ENCODE measurements at places on chromosomes 16 and 17. TPM values are rescaled to one million over a fixed set of nuclear protein-coding genes. Genes with fewer than 3 reads are reported as not detected.

Gene TEX19
- not detected for total RNA-seq

Gene OVCA2
- 55.8 TPM for total RNA-seq

Gene KCNH6
- total RNA-seq, result under 0.01 TPM

Gene KRTAP2-1
- total RNA-seq, result not detected

Gene DNAI2
- total RNA-seq, result 0.13 TPM

Gene DRC7
- total RNA-seq, result 0.13 TPM

Gene RNF222
- not detected for total RNA-seq

Gene CPHXL2
- not detected for total RNA-seq

DNA sequence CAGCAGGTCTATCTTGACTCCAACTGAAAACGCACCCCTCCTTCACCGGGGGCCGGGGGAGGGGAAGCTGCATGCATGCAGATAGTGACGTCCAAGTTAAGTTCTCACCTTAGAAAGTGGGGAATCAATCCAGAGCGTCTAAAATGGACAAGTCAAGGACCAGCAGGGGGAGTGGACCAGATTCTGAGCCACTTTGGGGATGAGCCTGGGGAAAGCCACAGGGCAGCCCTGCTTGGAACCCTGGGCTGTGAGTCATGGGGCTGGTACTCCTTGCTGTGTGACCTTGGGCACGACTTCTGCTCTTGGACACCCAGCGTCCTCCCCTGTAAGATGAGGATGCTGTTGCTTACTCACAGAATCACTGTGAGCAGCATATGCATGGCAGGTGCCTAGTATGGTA, 9.1 kb downstream of the TNFRSF13B start:
- no peak for DNase-seq

DNA sequence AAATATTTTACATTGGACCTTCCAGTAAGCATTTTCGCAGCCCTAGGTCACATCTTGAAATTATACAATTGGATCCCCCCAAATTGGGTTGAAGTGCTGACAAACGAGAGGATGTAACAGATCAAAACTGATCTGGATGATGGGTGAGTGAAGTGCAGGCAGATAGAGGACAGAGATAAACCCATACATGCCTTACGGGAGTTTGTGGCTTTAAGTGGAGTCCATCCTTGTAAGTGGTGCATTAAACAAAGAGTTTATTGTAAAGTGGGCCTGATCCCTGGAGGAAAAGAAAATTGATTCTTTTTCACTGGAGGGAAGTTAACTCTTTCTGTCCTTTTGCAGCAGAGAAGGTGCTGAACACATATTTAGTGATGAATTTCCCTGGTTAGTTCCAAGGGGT, 39.0 kb upstream of the KCNJ2 start:
- no peak for DNase-seq

GRCh38 chr17:78300962-78301820, 58.7 kb downstream of the SOCS3 start:
- DNase-seq, result no peak

DNA sequence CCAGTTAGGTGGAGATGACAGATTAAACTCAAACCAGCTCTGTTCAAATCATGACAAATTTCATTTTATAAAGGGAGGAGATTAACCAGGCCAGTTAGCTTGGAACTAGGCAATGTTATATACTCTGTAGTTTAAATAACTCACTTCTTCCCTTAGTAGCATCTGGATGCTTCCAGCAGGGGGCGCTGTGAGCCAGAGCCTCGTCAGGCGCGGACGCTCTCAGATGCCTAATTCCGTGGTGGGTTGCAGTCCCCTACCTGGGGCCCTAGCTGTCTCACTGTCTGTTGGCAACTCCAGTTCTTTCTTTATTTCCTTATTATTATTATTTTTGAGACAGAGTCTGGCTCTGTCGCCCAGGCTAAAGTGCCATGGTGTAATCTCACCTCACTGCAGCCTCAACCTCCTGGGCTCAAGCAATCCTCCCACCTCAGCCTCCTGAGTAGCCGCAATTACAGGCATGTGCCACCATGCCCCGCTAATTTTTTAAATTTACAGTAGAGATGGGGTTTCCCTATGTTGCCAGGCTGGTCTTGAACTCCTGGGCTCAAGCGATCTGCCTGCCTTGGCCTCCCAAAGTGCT, 17.3 kb upstream of the WFDC1 start:
- peak; percentile 27 for DNase-seq

DNA sequence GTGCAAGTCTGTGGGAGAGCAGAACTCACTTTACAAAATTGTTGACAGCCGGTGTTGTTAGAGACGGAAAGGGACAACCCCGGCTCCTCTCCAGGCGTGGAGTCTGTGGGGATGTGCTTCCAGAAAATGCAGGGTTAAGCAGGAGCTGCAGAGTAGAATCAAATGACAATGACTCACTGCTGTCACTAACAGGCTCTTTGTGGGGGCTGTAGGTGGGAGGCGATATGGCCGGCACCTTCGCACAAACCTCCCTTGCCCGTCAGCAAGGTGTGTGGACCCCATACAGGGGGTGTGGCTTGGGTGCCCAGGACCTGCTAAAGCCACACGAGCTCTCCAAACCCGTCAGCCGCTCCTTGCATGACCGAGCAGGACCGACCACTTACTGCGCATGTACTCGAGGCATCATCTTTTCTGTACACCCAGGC, 5.8 kb downstream of the PDK2 start:
- DNase-seq, result no peak

DNA sequence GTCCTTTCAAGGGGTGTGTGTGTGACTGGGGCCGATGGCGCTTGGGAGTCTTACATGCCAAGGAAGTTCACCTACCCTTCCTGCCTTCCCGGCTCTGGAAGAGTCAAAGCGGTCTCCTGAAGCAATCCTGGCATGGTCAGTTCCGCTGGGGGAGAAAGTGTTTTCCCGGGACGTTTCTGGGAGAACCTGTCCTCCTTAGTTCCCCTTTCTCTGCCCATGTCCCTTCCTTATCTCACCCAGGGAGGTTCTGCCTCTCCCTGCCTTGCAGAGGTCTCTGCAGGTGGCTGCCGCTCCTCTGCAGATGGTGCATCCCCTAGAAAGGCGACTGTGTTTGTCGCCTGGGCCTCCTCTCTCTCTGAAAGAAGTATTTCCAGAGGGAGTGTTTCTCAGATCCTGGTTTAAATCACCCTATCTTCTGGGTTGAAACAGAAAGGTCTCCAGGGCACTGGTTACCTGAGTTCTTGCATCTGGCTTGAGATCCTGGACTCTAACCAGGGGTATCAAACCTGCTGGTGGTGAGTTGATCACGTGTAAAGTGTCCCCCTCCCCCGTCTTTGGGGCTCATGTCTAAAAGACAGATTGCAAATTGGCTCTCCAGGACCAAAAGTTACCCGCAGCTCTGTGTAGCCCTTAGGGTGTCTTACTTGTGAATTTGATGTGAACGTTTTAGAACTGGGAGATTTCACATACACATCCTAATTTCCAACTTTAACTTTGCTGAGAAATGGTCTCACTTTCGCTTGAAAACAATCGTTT, 1.9 kb downstream of the PRKCB start:
- no peak for DNase-seq

DNA sequence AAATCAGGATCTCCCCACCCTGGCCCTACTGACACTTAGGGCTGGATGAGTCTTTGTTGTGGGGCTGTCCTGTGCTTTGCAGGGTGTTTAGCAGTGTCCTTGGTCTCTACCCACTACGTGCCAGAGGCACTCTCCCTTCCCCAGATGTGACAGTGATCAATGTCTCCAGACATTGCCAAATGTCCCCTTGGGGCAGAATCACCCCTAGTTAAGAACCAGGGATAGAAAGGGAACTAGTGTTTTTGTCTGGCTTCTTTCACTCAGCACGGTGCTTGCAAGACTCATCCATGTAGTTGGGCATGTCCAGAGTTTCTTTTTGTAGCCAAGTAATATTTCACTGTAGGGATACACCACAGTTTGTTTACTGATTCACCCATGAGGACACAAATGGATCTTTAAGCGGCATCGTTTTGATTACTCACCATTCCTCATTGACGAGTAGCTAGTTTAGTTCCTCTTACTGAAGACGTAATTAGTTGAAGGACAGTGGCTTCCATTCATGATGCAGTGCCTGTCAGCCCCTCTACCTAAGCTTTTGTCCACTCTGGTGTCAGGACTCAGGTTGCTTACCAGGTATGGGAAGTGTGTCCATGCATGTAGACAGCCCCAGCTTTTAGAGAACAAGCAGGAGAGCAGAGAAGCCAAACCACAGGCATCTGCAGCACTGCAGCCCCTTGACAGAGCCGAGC, 26.0 kb upstream of the ITGB4 start:
- DNase-seq, result no peak

- DNase-seq, result no peak
Observed at GRCh38 chr17:72930031-72930430, 162.5 kb downstream of the SLC39A11 start.

DNA sequence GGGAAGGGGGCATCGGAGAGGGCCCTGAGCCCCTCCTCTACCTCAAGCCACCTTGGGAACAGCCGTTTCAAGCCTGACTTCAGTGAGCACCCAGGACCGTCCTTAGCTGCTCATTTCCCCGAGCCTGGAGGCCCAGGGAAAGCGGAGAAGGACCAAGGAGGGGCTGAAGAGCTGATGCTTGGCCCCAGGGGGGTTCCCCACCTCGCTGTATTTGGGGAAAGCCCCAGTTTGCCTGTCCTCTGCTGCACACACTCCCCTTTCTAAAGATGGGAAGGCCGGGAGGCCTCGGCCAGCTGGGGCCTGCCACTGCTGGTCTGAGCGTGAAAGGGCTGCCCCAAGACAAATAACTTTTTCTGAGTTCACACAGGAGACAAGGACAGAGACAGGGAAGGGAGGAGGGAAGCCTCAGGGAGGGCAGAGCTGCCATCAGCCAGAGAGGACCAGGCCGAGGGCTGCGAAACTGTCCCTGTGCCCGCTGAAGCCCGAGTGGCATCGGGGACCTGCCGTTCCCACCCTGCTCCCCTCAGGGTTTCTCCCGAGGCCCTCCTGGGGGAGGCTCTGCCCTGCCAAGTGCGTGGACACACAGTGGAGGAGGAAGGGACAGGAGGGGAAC, 11.6 kb downstream of the ZACN start:
- DNase-seq, result no peak

DNA sequence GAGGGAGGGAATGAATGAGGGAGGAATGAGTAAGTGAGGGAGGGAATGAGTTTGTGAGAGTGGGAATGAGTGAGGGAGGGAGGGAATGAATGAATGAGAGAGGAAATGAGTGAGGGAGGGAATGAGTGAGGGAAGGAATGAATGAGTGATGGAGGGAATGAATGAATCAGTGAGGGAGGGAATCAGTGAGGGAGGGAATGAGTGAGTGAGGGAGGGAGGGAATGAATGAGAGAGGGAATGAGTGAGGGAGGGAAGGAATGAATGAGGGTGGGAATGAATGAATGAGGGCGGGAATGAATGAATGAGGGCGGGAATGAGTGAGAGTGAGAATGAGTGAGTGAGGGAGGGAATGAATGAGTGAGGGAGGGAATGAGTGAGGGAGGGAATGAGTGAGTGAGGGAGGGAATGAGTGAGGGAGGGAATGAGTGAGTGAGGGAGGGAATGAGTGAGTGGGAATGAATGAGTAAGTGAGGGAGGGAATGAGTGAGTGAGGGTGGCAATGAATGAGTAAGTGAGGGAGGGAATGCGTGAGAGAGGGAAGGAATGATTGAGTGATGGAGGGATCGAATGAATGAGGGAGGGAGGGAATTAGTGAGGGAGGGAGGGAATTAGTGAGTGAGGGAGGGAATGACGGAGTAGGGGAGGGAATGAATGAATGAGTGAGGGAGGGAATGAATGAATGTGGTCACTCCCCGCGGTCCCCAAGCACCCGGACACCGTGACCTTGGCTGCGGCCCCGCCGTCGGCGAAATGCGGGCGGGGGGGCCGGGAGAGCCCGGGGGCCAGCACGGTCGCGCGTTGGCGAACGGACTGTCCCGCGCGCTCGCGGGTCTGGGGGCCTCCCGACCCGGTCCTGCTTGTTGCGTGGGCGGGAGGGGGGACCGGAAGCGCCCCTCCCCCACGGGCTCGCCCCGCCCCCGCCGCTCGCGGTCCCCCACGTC, 1.1 kb upstream of the UBE2I start:
- DNase-seq, result peak; percentile 10

GRCh38 chr16:426906-427249, 1.4 kb downstream of the RAB11FIP3 start:
- no peak for DNase-seq

DNA sequence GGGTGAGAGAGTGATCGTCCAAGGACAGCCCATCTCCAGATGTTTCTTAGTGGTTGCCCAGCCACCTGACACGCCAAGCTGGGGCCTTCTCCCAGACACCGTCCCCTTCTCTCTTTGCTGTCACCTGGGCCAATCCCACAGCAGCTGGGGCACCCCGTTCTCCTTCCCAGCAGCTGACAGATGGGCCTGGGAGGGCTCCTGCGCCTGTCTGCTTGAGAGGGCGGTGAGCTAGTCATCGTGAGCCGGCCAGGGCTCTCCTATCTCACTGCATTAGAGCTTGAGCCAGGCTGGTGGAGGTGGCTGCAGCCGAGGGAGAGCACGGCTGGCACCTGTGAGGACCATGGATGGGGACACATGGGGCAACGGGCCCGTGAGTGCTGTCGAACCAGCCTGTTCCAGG, 41.2 kb downstream of the RAB11FIP3 start:
- DNase-seq, result no peak

GRCh38 chr17:7176107-7176840, 2.9 kb downstream of the ASGR1 start:
- no peak for DNase-seq

- DNase-seq, result no peak
Observed at GRCh38 chr17:43411369-43411677, 12.5 kb downstream of the ARL4D start.

- DNase-seq, result no peak
Observed at GRCh38 chr16:59909262-59909661, 1175.1 kb upstream of the GOT2 start.

DNA sequence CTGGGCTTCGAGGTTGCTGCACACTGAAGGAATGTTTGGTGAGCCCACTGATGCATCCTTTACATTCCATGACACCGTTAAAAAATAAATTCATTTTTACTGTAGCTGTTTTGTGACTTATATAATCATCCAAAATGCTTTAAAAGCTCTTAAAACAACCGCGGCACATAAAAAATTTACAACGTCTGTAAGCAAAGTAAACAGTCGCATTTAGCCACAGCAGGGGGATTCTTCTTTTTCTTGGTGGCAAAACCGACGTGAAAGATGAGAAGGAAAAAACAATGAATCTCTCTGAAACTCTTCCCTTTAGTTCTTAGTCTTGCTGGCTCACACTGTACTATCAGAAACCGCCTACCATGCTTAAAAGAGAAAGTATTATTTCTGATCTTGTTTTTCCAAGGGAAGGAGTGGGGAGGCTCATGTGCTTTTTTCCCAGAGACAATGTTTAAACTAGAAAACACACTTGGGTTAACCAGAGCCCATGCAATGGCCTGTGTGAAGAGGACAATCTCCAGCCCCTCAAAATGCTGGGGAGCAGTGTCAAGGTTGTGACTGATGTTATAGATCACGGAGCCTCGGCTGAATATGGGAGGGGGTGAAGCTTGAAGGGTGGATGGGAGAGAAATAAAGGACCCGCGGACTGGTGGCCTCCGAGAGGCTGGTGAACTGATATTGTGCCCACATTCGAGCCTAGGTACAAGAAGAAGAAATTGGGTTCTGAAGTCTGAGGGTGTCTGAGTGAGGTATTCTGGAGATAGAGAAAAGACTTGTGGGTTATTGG, 91.1 kb downstream of the IRF8 start:
- no peak for DNase-seq

GRCh38 chr17:45294506-45294905, 22.3 kb downstream of the MAP3K14 start:
- DNase-seq, result peak; percentile 43
